NCI-H774 (cell line): ENCODE measurements at places on chromosomes 2 and 18.

- DNase-seq: no peak
Measured at GRCh38 chr2:197929008-197929885, 124.9 kb downstream of the PLCL1 start.

- no peak for DNase-seq
Measured at GRCh38 chr2:17124575-17125318, 393.5 kb downstream of the RAD51AP2 start.

DNA sequence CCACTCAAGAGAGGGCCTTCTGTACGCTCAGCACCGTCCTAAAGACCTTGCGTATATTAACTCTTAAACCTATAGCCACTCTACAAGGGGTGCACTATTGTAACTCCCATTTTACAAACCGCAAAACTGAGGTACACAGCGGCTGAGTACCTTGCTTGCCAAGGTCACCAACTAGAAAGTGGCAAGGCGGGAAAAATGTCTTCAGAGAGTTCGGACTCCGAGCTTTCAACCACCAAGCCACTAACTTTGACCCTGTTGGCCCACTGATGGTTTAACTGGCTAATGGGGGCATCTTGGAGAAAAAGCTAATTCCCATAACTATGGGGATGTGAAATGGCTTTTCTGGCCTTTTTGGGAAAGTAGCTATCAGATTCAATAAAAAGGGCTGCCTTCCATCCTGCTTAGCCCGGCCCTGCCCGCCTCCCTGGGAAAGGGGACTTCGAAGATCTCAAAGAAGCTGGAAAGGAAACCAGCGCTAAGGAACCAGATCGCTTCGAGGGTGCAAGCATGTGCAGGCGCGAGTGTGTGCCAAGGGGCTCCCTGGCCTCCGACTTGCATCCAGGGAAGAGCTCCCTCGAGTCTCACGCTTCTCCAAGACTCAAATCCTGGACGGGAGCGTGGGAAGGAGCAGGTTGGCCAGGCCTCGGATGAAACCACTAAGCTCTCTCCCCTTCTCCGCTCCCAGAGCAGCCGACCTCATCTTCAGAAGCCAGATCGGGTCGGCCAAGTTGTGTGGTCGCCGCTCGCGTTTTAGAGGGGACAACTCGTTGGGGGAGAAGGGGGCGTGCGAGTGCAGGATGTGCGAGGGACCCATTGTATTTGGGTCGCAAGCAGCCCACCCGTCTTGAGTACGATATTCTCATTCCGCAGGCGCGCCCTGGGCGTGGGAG, 2.2 kb upstream of the SP5 start:
- no peak for DNase-seq

DNA sequence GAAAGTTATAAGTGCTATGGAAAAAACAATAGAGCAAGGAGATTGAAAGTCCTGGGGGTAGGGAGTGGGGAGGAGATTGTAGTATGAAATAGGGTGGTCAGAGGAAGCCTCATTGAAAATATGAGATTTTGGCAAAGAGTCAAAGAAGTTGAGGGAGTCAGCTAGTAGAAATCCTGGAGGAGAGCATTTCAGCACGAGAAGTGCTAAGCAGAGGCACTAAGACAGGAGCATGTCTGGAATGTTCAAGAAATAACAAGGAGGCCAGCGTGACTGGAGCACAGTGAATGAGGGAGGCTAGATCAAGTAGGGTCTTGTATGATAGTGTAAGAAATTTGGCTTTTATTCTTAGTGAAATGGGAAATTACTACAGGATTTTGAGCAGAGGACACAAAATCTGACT, 2.1 kb upstream of the TSPYL6 start:
- DNase-seq: no peak

DNA sequence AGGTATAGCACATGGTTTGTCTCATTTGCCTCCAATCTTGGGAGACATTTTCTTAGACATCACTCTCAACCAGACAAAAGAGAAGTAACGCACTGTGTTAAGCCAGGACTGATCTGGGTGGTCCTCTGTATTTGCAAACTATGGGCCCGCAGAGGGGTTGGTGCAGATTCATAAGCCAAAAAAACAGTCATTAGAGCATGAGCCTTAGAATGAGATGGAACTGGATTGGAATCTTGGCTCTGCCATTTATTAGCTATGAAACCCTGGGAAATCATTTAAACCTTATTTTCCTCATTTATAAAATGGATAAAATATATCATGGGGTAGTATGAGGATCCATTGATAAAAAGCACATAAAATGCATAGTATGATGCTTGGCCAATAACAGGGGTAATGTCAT, 213.5 kb upstream of the APCDD1 start:
- DNase-seq: no peak

- peak; percentile 97 for DNase-seq
Measured at GRCh38 chr2:234690569-234691213, 193.8 kb upstream of the ARL4C start.

- no peak for DNase-seq
Measured at GRCh38 chr2:112794131-112794733, 9.9 kb upstream of the IL1A start.

DNA sequence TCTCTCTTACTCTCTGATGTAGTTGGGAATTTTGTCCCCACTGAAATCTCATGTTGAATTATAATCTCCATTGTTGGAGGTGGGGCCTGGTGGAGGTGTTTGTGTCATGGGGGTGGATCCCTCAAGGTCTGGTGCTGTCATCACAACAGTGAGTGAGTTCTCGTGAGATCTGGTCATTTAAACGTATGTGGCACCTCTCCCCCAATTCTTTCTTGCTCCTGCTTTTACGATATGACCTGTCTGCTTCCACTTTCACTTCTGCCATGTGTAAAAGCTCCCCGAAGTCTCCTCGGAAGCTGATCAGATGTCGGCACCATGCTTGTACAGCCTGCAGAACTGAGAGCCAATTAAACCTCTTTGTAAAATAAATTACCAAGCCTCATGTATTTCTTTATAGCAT, 337.8 kb upstream of the CDH2 start:
- no peak for DNase-seq

DNA sequence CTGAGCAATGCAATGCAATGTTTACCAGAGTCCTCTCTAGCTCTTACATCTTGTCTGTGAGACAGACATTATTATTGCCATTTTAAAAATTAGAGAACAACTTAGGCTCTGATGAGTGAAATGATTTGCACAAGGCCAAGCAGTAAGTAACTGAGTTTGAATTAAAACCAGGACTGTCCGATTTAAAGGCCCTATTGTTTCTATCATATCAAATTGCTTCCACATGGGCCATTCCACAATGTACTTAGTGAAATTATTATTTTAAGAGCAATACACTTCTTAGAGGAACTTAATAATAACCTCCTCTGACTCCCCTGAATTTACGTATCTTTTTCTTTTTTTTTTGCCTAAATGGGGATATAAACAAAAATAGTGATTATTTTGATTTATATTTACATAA, 64.6 kb downstream of the PLCL1 start:
- DNase-seq: no peak

DNA sequence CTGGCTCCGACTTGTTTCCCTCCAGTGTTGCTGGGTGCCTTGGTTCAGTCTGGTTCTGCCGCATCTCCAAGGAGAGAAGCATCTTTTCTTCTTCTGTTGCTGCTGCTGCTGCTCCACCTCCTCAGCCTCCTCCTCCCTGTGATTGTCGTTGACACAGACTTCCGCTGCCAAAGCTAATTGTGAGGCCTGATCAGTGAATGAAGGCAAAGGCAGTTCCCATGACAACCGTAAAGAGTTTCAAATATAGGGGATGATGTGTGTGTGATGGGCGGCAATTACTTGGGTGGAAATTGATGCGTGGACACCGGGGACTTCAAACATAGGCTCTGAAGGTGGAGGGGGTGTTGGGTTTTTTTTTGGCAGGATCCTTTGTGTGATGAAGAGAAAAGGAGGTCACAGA, 13.7 kb downstream of the TET3 start:
- no peak for DNase-seq

- no peak for DNase-seq
Measured at GRCh38 chr18:51789871-51790270, 550.1 kb upstream of the DCC start.

GRCh38 chr2:58734365-58734764, 493.2 kb upstream of the FANCL start:
- no peak for DNase-seq

DNA sequence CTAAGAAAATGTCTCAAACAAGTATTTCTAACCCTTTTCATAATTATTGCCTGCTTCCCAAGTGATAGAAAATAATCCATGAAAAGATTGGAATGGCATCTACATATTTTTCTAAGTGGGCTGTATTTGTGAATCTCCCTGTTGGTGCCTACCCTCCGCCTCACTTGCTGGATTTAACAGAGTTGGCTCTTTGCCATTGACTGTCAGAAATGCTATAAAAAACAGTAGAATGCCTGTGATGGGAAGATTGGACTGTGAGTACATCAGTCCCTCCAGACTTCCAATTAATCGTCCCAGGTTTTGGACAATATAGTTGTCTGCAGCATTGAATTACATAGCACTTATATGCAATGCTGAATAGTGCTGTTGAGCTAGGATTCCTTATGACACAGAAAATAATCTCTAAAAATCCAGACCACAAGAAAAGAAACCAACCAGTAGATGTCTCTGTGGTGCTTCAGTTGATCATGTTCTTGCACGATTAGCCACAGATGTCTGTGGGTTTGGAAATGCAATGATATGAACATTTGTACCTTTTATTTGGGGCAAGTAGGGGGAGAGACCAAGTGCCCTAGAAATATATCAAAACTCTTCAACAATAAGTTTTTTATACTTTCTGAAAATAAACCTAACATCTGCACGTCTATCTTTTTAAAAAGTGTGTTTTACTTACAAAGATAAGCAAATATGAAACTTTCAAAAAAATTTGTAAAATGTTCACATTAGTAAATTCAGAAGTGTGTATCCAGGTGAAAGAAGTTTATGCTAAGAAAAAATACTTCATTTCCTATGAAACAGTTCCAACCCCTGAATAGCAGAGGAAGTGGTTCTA, 88.5 kb downstream of the DYNAP start:
- DNase-seq: peak; percentile 15

DNA sequence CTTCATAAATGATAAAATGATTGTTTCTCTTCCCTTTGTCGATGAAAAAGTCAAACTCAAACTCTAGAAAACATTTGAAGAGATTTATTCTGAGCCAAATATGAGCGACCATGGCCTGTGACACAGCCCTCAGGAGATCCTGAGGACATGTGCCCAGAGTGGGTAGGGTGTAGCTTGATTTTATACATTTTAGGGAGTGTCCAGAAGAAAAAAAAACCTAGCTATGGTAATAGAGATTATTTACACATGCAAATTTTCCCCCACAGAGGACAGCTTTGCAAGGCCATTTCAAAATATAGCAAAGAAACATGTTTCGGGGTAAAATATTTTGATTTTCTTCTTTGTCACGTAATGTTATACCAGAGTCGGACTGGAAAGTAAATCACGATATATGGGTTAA, 92.4 kb upstream of the TRIB2 start:
- DNase-seq: no peak

GRCh38 chr2:197576631-197577030, 60.8 kb downstream of the MOB4 start:
- DNase-seq: no peak

DNA sequence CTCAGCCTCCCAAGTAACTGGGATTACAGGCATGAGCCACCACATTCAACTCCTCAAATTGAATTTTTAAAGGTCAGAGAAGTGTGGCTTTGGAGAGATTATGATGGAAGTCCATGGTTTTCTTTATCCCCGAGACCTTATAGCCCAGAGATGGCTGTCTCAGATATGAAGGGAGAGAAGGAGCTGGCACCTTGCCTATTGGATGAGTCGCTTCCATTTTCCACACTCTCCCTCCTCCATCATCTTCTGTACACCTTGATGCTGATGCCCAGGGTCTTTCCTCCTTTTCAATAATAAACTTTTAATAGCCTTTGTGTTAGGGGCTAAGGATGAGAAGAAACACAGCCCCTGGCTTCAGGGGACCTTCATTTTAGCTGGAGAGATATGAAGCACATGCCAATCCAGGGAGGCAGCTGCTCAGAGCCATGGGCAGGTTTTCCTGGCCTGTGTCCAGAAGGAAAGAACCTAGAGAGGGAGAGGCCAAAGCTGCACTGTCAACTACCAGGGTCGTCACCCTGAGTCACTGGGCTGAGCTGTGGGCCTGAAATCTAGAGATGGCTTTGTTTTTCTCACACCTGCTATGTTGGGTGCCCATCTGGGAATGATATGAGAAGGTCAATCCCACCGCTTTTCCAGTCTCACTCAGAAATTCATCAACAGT, 146.0 kb upstream of the SERTAD2 start:
- no peak for DNase-seq

GRCh38 chr2:18047213-18047611, 168.7 kb downstream of the KCNS3 start:
- DNase-seq: no peak

DNA sequence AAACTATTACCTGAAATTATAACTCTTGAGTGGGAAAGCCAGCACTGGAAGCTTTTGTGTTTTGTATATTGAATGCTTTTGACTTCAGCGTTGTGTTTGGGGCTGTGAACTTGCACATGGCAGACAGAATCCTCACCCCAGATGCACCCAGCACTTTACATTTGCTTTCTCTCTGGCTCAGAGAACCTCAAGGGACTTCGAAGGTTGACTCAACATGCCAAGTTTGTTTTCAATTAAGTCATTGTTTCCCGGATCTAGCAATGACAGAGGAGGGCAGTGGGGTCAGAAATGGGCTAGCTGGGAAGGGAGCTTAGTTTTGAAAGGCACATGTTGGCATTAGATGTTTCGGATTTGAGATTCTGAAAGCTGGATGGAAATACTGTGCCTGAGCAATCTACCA, 22.4 kb downstream of the TET3 start:
- DNase-seq: no peak

- DNase-seq: no peak
Measured at GRCh38 chr2:150389447-150389846, 98.0 kb downstream of the RND3 start.

DNA sequence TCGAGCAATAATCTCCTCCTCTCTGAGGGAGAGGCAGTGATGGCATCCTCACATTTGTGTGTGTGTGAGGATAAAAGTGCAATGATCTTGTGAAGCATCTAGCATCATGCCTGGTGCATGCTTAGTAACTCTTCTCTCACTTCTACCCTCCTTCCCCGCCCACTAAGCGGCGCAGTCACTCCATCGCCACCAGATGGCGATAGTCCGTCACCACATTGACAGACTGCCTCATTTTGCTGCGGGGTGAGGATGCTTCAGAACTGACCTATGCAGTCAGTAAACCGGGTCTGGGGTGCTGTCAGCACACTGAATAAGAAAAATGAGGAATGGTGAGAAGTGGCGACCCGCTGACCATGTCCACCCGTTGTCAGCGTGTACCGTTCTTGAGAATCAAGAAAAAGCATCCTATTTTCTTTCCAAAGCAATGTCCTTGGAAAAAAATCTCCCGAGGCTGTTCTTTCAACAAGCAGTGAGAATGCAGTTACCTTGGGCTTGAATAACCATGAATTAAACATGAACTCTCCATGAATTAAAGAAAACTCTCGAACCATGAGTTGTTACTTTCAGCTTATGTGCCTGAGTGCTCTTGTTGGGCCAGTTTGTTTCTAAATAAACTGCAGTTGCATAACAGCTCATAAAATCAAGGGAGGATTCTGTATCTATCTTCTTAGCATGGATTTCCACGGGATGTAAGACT, 37.3 kb upstream of the TMEM177 start:
- DNase-seq: peak; percentile 62

GRCh38 chr2:68463287-68463877, 3.7 kb downstream of the FBXO48 start:
- DNase-seq: peak; percentile 29

- DNase-seq: no peak
Measured at GRCh38 chr2:234427081-234428061, 69.5 kb downstream of the ARL4C start.
